ENCODE measurements at places on chromosomes 2 and 18.

- H3K4me3 ChIP-seq, result no peak overlapping the region
- no peaks in the 10 kb centered on the region for H3K36me3 ChIP-seq
- no peak overlapping the region for H3K27ac ChIP-seq
Measured at GRCh38 chr2:204842661-204843485, 297.6 kb downstream of the PARD3B start.

DNA sequence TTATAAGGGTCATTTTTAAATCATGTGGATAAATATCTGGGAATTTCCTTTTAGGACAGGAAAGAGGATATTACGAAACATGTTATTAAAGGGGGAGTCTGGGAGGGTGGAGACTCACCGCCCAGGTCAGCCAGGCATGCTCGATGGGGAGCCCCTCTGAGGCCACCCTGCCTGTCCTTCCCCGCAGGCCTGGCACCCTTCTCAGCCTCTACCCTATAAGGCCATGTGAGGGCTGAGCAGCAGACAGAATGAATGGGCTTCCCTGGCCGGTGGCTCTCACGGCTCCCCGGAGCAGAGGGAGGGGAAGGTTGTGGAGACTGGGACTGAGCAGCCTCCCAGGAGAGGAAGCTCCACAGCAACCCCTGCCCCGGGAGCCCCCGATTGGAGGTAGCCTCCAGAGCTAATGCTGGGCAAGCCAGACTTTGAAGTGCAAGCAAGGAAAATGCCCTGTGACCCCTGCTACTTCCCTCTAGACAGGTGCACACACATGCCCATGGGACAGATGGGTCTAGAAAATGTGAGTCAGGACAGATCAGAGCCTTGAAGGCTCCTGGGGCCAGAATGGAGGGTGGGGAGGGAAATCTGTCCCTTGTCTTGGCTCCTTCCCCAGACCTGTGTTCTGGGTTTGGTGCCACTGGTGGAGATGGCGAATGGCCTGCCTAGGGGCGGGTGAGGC, 13.2 kb upstream of the ARMC9 start:
- no peak overlapping the region for H3K27ac ChIP-seq
- H3K27me3 ChIP-seq, result peaks cover 4% of the 10 kb centered on the region
- H3K4me1 ChIP-seq, result peaks cover 28% of the 10 kb centered on the region
- H3K36me3 ChIP-seq, result no peaks in the 10 kb centered on the region
- DNase-seq, result peak; percentile 23
- no peak overlapping the region for H3K4me3 ChIP-seq

- no peak overlapping the region for H3K4me3 ChIP-seq
- H3K27ac ChIP-seq, result no peak overlapping the region
Measured at GRCh38 chr18:11522992-11523391, 86.4 kb upstream of the SLC35G4 start.

- no peaks in the 10 kb centered on the region for H3K4me1 ChIP-seq
- H3K27me3 ChIP-seq, result no peaks in the 10 kb centered on the region
- H3K27ac ChIP-seq, result peak overlapping the region; percentile 77
Measured at GRCh38 chr2:54979321-54980044, 70.8 kb downstream of the RTN4 start.

- no peaks in the 10 kb centered on the region for H3K4me1 ChIP-seq
- H3K27me3 ChIP-seq, result no peaks in the 10 kb centered on the region
- H3K36me3 ChIP-seq, result no peaks in the 10 kb centered on the region
- H3K27ac ChIP-seq, result no peak overlapping the region
- no peak for DNase-seq
- H3K4me3 ChIP-seq, result no peak overlapping the region
Measured at GRCh38 chr2:109055435-109055834, 66.4 kb upstream of the EDAR start.

All from CD14-positive monocyte (primary cell).